Suppressor macrophage (primary cell): ENCODE measurements at places on chromosomes 5 and 9.

DNA sequence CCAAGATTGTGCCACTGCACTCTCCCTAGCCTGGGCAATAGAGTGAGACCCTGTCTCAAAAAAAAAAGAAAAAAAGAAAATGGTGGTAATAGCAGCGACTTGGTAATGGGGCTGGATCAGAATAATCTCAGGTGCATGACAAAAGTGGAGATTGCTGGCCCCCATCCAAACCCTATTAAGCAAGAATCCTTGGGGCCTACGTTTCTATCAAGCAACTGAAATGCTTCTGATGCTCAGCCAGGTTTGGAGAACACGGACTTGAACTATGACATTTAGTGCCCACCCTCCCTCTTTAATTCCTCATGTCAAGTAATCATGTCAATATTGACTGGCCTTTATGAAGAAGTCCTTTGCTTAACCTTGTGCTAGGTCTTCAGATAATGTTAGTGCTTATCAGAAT is 6.6 kb downstream of the C5orf52 start:
- no peak for DNase-seq

DNA sequence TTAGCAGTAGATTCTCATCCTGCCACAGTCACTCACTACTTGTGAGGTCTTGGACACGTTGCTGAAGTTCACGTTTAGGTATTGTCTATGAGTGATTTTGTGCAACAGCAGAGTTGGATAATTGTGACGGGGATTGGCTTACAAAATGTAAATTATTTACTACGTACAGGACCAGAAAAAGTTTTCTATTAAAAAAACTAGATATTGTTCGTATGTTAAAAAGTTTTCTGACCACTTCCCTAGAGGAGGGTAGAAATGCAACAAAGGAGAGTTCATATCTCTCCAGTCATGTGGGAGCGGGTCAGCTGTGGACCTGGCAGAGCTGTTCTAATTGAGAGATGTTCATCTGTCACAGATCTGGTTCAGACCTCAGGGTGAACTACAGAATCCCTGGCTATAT is 976.1 kb upstream of the NUDT12 start:
- no peak for DNase-seq

DNA sequence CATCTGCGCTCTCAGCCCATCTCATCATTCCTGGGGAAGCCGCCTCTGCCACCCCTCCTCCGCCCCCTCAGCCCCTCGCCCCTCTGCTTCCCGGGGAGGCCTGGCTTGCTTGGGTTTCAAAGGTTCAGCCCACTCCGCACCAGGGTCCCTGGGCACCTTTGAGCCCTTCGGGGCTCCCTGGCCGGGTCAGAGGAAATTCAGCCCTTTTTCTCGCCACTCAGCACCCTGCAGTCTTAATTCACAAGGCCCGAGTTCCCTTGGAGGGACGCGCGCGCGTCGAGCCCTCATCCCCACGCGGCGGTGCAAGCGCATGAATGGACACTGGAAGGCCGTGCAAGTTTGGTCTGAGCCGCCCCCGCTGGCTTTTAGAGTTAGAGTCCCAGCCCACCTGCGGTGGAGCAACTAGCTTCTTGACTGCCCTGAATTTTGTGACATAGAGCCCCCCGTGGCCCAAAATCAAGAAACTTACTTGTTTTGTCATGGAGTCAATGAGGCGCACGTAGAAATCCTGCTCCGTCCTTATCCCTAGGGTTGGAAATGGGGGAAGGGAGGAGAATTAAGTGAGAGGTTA is 4.5 kb downstream of the EBF1 start:
- no peak for DNase-seq

- no peak for DNase-seq
Observed at GRCh38 chr5:72815580-72816283, 729 bp upstream of the TNPO1 start.

- peak; percentile 24 for DNase-seq
Observed at GRCh38 chr5:180201051-180201987, 7.7 kb downstream of the RASGEF1C start.
